T1000 (cell line): ENCODE measurements at places on chromosomes 7 and 10.

GRCh38 chr7:147904219-147904576 is 686.4 kb upstream of the C7orf33 start:
- DNase-seq = no peak

DNA sequence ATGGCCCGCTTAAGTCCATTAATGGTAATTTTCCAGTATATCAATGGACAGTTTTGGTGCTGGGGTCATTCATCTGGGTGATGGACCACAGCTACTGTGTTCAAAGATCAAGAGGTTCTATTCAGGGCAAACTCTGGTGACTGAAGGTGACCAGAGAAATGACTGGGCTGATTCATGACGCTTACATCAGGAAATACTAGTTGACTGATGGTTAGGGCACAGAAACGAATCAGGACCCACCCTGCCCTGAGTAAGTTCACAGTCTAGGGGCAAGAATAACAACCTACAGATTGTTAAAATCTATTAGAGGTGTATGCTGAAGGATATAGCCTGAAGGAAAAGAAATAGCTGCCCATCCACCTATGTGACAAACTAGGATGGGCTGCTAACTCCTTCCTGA is 9.5 kb downstream of the NCAPG2 start:
- no peak for DNase-seq

GRCh38 chr7:16702441-16702840 is 51.1 kb upstream of the TSPAN13 start:
- DNase-seq = no peak

- no peak for DNase-seq
These were observed 558.9 kb downstream of the DNAJB6 start for GRCh38 chr7:157895520-157896375.

DNA sequence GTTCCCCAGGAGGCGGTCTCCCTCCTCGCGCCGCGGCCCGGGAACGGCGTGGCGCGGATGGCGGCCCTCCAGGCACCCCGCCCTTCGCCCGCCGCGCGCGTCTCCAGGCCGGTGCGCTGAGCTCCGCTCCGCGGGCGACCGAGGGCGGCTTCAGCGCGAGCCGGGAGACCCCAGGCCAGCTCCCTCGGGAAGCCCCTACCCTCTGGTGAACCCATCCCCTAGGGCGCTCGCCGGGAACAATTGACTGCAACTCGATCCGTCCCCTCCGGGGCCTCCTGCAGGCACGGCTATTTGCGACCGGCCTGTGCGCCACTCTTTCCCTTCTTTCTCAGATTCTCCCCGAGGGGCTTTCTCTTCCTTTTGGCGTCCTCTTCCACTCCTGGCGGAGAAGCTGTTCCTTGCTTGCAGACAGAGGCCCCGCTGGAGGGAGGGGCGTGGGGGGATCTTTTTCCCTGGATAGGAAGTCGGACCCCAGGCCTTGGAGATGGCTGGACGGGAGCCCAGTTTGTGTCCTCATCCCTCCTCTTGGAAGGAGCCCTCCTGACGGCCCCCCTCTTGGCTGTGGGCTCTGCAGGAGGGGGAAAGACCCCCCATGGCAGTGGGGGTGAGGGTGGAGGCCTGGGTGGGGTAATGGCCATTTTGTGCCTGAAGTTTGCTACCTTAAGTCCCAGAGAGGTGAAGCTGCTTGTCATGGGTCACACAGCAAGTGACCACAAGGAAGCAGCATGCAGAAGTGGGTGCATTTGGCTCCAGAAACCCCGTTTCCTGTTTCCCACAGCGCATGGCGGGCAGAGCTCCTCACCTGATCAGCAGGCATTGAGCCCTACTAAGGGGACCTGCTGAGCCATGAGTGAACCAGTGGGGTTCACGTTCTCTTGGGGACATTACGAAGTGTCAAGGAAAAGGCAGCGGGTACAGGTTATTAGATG is 171.2 kb upstream of the TNRC18 start:
- DNase-seq = no peak

GRCh38 chr10:48694371-48695030 is 9.8 kb downstream of the WDFY4 start:
- no peak for DNase-seq

DNA sequence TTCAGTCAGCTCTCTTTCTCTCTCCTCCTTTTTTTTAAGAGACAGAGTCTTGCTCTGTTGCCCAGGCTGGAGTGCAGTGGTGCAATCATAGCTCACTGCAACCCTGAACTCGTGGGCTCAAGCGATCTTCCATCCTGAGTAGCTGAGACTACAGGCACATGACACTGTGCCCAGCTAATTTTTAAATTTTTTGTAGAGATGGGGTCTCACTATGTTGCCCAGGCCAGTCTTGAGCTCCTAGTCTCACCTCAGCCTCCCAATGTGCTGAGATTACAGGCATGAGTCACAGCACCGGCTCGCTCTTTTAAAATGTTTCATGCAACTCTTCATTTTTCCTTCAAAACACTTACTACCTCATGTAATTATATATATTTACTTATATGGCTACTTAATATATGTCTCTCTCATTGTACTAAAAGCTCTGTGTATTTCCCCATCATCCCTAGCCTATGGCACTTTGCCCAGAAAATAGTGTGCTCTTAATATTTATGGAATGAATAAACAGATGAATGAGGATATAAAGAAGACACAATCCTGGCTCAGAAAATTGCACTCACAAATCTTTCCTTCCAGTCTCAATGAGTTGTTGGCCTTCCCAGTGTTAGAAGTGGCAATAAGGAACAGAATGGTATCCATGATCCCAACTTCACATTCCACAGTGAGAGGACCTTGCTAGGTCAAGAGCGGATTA is 33.9 kb downstream of the EBLN1 start:
- DNase-seq = no peak

DNA sequence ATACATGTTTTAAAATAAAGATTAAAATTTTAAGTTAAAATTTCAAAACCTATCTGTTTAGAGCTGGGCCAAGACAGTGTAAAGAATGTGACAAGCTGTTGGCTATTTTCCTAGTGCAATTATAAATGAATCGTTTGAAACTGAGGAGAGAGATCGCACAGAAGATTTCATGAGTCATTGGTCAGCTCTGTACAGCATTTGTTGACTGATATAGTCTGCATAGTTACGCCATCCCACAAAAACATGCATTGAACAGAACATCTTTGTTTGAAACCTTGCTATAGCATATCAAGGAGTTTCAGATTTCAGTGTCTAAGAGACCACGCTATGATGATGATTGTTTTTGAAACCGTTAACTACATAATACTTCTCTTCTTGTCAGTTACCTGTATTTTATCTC is 1.3 kb upstream of the C10orf67 start:
- DNase-seq = no peak

DNA sequence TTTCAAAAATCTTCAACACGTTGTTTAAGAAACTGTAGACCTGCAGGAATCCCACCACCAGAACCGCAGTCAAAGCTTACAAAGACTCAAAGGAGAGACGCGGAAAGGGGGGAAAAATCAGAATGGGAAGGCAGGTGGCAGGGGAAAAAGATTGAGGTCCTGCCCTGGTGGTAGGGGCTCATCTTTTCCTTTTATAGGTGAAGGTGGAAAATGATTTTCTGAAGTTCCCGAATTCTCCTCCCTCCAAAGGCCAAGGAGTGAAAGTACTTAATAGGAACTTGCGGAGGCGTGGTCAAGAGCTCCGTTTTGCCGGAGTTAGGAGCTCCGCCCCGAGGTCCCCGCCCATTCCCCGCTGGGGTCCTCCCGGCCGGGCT is 724 bp downstream of the BBIP1 start:
- no peak for DNase-seq

GRCh38 chr10:74055383-74056049 is 57.6 kb downstream of the VCL start:
- DNase-seq = no peak

DNA sequence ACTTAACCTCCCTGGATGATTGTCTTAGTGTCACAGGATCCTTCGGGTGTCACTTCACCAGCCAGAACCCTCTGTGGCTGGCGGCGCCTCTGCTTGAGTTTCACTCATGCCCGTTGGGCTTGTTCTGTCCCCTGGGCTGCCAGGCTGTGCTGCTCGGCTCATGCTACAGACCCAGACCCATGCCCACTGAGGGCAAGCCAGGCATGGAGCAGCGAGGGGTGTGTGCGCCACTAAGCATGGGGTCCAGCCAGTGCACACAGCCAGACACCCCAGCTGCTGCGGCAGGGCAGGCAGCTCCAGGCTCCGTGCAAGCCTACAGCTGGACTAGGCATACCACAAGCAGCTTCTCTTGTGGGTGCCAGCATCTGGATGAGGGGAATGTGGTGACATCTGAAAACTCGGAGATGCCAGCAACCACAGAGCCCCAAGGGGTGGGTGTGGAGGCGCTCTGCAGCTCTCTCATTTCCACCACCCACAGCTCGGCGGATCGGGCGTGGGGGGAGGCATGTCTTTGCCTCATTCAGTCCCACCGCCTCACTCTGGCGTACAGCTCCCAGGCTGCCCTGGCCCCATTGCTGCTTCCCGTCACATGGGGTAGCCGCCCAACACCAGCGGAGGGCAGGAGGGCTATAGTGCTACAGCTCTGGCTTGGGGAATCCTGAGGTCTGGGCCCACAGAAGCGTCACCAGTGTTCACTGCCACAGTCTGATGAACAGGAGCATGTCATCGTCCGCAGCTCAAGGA is 269.6 kb upstream of the LRGUK start:
- no peak for DNase-seq

- DNase-seq = no peak
These were observed 14.5 kb downstream of the ZCCHC24 start for GRCh38 chr10:79430936-79431335.
